ENCODE measurements at places on chromosomes 4 and X.

- DNase-seq = no peak
Measured at GRCh38 chrX:67545893-67546495, 2.2 kb downstream of the AR start.

DNA sequence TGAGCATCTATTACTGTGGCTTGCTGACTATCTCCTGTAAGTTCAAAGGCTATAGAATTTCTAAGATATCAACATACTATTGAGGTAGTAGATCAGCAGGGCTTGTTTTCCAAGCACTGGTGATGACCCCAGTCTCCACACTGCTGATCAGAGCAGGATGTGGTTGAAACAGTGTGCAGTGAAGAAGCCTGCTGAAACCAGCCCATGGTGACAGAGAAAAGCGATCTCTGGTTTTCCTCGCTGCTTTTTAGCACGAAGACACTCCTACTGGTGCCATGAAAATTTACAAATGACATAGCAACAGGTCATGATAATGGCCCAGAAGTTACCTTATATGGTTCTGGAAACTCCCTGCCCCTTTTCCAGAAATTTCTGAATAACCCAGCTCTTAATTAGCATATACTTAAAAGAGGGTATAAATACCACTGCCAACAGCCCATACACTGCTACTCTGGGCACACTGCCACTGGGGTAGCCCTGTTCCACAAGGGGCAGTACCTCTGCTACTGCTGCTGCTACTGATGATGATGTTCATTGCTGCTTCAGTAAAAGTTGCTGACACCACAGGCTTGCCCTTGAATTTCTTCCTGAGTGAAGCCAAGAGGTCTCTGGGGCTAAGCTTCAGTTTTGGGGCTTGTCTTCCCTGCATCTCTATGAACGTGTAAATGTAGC, 1689.5 kb upstream of the PCDH10 start:
- DNase-seq = no peak

DNA sequence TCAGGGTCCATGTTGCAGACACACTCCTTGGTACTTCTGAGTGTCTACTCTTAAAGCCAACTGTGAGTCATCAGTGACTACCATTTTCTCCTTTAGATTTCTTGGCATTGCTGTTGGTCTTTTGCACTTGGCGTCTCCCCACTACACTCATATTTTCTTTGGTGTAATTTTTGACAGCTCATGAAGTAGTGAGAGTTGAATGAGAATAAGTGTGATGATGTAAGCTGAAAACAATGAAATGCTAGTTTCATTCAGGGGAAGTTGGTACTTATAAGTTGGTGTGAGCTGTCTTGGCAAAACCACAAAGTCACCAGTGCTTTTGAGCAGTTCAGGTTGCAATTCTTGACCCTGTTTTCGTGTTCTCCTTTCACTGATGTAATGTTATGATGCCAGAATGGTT, 142.9 kb upstream of the ARX start:
- DNase-seq = no peak

DNA sequence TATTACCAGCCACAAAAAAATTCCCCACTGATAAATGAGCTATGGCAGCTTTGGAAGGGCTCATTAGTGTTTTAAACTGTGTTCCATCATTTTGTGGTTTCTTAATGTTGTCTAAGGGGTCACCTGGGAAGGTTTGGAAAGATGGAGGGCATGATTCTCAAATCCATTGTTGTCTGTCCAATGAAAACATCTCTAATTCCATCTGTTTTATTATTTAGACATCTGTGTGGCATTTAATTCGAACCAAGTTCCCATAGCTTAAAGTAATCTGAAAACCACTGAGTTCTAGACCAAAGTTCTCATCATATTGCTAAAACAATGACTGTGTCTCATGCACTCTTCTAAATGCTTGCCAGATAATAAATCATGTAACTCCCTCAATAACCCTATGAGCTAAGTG, 103.8 kb upstream of the PPP3CA start:
- no peak for DNase-seq

DNA sequence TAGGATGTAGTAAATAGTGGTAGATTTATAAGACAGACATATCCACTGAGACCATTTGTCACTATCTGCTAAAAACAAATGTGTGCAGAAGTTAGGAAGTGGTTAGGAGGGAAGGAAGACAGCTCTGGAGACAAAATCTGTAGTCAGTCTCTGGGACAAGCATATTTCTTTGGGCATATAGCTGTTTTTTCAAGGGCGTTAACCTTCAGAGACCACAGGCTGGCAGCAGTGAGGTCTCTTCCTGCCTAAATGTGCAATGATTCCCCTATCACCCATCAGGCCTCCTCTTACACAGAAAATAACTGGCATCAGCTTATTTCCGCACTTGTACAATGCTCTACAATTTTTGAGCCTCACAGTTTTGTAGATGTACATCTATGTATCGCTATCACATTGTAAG, 6.5 kb downstream of the TMEM150C start:
- DNase-seq = no peak

- DNase-seq = no peak
Measured at GRCh38 chrX:51395480-51395809, 62.8 kb downstream of the NUDT10 start.

- DNase-seq = no peak
Measured at GRCh38 chr4:68572653-68573170, 3.4 kb downstream of the UGT2B17 start.

DNA sequence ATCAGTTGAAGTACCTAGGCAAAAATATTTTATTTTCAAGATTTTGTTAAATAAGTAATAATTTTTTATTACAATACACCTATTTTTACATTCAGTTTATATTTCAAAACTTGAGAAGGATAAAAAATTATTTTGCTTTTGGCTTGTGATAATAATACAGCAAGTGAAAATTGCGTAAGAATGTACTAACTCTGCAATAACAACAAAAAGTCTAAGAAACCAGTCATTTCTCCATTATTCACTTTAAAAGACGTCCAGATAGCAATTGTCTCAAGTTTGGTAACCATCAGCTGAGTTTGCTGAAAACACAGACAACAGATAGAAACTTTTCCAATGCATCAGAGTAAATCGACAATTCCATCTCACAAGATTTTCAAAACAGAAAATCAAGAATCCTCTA, 12.1 kb downstream of the CXCL8 start:
- DNase-seq = no peak

DNA sequence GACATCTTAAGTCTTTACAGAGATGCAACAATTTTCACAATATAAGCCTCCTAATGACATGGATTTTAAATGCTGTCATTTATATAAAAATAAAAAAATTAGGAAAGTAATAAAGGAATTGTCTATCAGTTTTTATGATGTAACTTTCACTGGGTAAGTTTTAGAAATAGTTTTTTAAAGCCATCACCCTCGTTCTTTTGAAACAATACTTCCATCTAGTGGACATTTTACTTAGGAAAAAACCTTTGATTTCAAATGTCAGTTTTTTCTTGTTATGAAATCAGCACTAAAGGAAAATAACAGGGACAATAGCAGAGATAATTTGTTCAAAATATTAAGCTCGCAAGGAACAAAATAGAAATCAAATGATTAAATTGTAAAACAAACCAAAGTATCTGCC, 24.3 kb upstream of the NDNF start:
- no peak for DNase-seq

DNA sequence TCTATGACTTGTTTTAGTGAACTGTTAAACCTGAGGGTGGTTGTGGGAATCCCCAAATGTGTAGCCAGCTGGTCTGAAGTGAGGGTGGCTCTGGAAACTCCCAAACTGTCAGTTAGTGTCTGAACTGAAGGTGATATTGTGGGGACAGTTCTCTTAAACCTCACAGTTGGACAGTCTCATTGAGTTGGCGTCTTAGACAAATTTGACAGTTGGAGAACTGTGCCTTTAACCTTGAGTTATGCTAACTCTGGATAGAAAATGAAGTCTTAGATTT, 20.7 kb upstream of the CTSO start:
- no peak for DNase-seq

DNA sequence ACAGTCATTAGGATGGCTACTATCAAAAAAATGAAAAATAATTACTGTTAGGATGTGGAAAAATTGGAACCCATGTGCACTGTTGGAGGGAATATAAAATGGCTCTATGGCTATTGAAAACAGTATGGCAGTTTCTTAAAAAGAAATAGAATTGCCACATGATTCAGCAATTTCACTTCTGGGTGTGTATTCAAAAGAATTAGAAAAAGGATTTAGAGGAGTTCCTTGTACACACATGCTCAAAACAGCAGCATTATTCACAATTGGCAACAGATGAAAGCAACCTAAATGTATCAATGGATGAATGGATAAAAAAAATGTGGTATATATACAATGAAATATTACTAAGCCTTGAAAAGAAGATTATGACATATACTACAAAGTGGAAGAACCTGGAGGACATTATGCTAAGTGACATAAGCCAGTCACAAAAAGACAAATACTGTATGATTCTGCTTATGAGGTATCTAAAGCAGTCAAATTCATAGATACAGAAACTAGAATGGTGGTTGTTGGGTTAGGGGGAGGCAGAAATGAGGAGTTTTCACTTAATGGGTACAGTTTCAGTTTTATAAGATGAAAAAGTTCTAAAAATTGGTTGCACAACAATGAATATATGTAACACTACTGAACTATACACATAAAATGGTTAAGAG, 123.2 kb downstream of the ELOVL6 start:
- no peak for DNase-seq

- no peak for DNase-seq
Measured at GRCh38 chr4:185395238-185395955, at the start of gene LRP2BP. Gene LRP2BP, minus strand, starts transcription at chr4:185395924. Its CDS starts 17,738 bp downstream, at chr4:185378186.

- no peak for DNase-seq
Measured at GRCh38 chr4:84673475-84674240, 90.7 kb downstream of the CDS1 start.

GRCh38 chrX:147847999-147848398, 63.7 kb upstream of the FMR1 start:
- DNase-seq = no peak

- DNase-seq = no peak
Measured at GRCh38 chr4:107693132-107693531, 26.9 kb downstream of the PAPSS1 start.

DNA sequence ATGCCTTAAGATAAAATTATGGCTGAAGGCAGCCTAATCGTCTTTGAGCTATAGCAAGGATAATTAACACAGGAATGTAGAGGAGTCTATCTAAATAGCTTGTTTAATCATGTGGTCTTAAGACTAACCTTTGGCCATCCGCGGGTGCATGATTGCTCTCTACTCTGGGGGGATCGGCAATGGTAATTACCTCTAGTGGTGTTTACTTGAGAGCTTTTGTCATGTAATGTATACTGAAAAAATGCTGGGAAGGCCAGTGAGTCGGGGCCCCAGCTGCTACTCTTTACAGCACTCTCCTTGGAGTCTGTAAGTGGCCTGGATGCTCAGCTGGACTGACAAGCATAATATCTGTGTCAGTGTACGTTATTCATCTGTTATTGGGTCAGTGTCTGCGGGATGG, 65.5 kb upstream of the GNPDA2 start:
- DNase-seq = no peak

DNA sequence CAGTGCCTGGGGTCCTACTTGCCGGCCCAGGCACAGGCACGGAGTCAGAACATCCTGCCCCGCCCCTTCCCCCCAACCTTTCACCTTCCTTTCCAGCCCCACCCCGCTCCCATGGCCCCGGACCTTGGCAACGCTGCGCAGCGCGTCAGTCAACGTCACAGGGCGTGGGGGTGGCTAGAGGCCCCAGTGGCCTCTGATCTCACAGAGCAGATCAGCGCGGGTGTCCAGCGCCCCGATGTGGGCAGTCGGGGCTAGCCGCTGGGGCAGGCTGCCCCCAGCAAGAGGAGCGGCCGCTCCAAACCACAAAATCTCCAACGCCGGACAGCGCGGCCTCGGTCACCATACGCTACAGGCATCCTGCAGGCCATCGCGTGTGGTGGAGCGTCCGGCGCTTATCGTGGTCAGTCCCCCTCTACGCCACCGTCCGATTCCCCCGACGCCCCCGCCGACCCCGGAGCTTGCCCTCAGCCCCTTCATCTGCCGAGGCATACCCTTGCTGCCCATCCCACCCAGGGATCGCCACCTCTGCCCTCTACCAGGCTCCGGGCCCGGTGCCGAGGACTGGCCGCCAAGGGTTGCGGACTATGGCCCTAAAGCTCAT, 69.6 kb upstream of the APOOL start:
- DNase-seq = no peak

DNA sequence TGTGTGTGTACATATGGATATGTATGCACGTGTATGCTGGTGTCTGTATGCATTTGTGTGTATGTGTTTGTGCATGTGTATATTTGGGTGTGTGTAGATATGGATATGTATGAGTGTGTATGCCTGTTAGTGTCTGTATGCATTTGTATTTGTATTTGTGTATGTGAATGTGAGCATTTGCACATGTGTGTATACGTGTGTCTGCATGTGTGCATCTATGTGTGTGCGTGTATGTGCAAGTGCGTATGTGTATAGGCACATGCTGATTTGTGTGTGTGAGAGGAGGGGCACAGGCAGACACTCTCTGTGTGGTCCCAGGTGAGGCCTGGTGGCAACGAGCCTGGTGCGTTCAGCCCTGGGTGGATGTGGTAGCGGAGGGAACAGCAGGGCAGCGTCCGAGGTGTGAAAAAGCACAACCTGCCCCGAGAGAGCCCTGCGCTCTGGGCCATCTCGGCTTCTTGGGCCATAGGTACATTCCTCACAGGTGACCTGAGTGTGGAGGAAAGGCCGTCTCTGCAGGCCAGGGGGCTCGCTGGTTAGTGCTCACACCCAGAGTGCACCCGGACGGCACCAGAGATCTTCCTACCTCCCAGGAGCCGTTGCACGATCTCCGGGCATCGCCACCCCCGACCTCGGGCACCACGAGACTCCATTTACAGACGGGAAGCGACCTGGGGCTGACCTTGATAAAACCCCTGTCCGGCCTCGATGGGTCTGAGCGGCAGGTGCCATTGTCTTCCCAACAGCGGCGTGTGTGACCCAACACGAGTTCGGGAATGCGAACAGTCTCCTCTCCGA, 45.0 kb downstream of the ASMT start:
- DNase-seq = no peak

DNA sequence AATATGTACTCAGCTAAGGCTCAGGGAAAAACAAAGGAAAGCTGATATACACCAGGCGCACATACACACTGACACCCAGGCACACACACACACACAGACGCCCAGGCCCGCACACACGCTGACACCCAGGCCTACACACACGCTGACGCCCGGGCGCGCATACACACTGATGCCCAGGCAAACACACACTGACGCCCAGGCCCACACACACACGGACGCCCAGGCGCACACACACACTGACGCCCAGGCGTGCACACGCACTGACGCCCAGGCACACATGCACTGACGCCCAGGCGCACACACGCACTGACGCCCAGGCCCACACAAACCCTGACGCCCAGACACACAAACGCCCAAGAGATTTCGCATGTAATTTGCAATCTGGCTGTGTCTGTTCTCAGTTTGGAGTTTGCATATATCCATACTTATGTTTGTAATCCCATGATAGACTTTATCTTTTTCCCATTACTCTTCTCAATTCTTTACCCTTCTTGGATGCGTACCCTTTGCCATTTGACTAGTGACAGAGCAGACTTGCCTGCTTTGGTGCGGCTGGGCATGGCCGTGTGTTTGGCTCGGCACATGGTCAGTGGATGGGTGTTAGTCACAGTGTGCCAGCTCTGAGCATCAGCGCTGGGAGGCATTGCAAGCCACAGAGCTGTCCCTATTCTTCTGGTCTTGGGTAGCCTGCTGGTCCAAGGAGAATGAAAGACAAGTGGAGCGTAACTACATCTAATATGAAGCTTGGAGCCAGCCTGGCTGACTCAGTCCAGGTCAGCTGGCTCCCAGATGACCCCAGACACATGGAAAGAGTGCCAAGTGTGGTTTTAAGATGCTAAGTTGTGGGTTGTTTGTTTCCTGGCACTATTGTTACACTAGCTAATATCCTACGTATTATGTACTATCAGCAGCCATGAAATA, 632.4 kb upstream of the ZFP42 start:
- no peak for DNase-seq

GRCh38 chrX:9482408-9482807, 17.6 kb downstream of the TBL1X start:
- no peak for DNase-seq

Data from stimulated activated CD8-positive, alpha-beta memory T cell treated with anti-CD3 and anti-CD28 coated beads, Interleukin-4, amount 100 ng/mL, for 4 hours (primary cell).